ENCODE measurements at places on chromosomes 2 and 18.

GRCh38 chr2:234949762-234950434 lies 1.9 kb upstream of the SH3BP4 start:
- no peak for DNase-seq

GRCh38 chr2:55087936-55088335 lies 37.7 kb upstream of the RTN4 start:
- DNase-seq: no peak

DNA sequence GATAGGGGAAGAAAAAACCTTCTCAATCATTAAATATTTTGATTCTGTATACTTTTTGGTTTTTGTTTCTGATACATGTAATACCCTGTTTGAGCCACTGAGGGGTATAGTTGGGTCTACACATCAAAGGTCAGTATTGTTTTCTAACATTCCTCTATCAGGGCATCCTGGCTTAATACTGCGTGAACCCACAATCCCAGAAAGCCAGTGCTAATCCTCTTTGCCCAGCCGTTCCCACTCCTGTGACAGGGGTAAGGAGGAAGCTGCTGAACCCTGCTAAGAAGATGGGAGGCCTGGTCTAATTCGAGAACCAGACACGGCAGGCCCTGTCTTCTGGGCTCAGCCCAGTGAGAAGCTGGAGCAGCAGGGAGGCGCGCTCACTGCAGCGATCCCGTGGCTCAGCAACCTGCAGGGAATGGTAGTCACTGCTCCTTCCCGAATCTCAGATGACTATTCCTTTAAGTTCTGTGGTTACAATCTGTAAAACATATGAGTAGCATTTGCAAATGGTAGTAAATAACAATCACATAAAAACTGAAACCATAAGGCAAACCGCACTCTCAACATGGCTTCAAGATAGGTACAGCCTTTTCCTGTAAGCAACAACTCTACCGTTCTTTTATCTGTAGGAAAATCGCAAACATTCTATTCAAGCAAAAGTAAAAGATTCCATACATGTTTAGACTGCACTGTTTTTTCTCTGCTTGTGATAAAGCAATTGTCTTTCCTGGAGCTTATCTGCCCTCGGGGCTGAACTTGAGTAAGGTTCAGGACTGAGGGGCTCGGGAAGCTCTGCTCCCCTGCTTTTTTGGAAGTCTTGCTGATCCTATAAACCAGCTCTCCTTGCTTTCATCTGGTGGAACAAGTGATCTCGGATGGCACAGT lies 87.0 kb downstream of the EPB41L3 start:
- peak; percentile 22 for DNase-seq

- DNase-seq: no peak
Measured at GRCh38 chr2:207223051-207223450, 57.3 kb upstream of the KLF7 start.

- DNase-seq: no peak
Measured at GRCh38 chr2:88808652-88809051, 117.2 kb downstream of the RPIA start.

GRCh38 chr2:130918393-130918792 lies 81.7 kb downstream of the ARHGEF4 start:
- DNase-seq: no peak

DNA sequence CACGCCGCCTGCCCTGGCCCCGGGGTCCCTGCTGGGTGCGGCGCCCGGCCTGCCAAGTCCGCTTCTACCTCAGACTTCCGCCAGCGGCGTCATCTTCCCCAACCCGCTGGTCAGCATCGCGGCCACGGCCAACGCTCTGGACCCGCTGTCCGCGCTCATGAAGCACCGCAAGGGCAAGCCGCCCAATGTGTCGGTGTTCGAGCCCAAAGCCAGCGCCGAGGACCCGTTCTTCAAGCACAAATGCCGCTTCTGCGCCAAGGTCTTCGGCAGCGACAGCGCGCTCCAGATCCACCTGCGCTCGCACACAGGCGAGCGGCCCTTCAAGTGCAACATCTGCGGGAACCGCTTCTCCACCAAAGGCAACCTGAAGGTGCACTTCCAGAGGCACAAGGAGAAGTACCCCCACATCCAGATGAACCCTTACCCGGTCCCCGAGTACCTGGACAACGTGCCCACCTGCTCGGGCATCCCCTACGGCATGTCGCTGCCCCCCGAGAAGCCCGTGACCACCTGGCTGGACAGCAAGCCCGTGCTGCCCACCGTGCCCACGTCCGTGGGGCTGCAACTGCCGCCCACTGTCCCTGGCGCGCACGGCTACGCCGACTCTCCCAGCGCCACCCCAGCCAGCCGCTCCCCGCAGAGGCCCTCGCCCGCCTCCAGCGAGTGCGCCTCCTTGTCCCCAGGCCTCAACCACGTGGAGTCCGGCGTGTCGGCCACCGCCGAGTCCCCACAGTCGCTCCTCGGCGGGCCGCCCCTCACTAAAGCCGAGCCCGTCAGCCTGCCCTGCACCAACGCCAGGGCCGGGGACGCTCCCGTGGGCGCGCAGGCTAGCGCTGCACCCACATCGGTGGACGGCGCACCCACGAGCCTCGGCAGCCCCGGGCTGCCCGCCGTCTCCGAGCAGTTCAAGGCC lies 13.7 kb downstream of the SALL3 start:
- DNase-seq: no peak

- DNase-seq: no peak
Measured at GRCh38 chr2:112081262-112081661, 26.2 kb downstream of the TMEM87B start.

GRCh38 chr18:13500869-13501542 lies 225.4 kb downstream of the FAM210A start:
- peak; percentile 63 for DNase-seq

DNA sequence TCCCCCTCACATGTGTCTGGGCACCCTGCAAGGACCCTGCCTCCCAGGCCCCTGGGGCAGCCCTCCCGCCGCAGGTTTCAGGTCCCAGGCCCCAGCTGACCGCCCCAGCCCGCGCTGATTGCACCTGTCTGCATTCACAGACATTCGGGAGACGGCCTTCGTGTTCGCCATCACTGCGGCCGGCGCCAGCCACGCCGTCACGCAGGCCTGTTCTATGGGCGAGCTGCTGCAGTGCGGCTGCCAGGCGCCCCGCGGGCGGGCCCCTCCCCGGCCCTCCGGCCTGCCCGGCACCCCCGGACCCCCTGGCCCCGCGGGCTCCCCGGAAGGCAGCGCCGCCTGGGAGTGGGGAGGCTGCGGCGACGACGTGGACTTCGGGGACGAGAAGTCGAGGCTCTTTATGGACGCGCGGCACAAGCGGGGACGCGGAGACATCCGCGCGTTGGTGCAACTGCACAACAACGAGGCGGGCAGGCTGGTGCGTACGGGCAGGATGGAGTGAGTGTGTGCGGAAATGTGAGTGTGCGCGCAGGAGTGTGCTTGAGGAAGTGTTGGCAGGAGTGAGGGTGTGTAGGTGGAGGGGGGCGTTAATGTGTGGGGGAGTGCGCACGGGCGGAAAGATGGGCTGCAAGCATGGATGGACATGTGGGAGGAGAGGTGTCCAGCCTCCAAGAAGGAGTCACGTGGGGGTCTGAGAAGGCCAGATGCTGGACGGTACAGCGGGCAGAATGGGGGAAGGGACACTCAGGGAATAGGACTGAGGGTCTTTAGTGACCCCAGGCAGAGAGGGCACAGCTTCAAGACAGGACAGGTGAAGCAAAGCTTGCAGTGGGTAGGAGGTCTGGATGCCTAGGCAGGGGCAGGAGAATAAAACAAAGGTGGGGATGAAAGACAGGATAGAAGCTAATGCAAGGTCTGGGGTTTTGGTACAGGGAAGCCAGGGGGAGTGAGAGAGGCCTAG lies 9.0 kb upstream of the WNT10A start:
- DNase-seq: no peak

DNA sequence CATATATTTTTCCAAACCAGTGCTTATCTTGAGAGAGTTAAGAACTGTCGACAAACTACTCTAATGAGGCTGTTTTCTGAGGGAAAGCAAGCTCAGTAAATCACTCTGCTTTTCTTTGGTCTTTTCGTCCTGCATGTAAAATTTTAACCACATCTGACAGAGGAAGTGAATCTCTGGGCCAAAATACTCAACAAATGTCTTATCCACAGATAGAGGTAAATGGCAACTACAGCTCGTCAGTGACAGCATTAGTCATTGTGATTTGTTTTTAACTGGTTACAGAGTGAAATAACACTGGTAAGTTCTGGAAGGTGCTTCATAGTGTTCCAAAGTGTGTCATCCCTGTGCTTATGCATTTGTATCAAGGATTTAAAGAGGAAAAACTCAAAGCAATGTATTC lies 82.6 kb upstream of the SLC8A1 start:
- no peak for DNase-seq

DNA sequence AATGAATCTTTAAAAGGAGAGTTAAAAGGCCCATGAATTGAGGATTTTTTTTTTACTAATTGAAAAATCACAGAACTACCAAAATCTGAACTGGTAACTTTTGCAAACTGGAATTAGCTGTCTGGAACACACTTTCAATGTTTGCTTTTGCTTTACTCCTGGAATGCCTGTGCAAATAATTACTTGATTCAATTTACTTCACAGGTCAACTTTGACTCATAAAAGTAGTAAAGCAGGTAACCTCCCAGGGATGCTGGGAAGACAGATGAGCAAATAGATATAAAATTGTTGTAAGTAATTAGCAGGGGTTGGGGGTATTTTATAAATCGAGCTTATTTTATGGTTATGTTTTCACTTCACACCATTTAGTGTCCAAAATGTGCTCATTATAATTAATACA lies 398.3 kb upstream of the HNRNPA3 start:
- DNase-seq: no peak

GRCh38 chr2:241975593-241976284 lies 106.2 kb downstream of the RTP5 start:
- DNase-seq: no peak

DNA sequence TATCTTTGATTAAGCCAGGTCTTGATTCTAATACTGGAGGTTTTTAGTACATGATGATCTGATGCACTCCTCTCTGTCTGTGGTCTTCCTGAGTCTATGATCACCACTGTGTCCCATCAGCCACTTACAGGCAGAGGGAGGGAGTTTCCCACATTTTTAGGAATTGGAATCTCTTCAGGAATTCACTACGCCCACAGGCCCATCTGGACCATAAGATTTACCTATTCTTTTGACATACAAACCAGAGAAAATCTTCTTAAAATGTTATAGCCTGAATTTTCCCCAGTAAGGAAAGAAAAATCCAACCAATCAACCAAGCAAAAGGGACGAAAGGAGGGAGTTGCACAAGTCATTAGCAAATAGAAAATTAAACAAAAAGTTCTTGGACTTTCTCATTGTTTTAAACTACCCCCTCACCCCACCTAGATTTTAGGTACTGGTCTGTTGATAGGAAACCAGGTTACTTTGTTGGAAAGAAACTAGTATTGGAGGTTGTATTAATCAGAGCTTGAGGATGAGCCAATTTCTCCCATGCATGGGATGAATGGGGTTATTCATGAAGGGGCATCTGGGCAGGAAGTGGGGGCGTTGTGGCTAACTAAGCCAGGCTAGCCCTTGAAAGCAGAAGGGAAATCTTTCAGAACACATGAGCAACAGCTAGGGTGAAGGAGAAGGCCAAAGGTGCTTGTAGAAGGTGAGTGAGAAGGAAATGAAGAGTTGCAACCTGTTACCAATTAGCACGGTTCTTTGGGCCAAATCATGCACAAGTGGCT lies 328.2 kb upstream of the MEX3C start:
- DNase-seq: no peak

DNA sequence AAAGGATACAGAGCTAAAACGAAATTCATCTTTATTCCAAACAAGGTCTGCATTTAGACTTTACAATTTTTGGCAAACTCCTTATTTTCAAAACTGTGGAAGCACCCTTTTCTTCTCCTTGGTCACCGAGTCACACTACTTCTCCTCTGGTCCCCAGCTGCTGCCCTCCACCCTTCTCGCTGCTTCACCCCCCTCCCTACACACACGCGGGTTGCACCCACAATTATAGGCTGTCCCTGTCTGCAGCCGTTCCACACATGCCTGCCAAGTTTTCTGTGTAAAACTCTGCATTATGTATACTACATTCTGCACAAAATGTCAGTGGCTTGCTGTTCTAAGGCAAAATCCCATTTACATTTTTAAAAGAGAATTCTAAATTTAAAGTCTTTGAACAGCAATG lies 63.5 kb downstream of the PTPN2 start:
- DNase-seq: no peak

DNA sequence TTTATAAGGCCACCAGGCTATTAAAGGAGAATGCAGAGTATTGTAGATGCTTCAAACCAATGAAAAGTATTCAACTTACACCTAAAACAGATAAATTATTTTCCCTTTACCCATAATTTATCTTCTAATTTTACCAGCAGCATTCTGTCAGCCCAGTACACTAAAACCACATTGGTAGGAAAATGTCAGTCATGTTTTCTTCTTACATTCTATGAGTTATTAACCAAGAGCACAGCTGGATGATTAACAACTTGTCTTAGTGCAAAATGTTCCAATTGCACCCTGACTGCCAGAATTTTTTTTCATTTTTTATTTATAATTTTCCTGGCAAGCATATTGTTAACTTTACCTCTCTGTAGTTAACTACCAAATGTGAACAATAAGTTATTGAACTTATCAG lies 79.0 kb upstream of the WDR75 start:
- DNase-seq: no peak

- DNase-seq: no peak
Measured at GRCh38 chr2:165410276-165410675, 59.2 kb upstream of the CSRNP3 start.

DNA sequence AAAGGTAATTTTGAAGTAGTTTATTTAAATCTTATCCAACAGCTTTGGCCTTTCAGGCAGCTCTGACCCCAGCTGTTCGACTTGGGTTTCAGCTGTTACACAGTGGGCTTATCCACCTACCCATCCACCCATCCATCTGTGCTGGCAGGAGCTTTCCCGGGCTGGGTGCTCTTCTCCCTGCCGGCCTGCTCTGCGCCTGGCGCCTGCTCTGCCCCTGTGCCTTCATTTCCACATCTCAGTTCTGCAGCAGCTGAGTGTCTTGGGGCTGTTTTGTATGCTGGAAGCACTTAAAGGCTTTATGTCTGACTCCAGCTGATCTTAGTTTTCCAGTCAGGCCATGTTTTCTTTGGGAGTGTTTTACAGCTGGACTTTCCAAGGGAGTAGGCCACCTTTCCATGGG lies 24.2 kb downstream of the LDLRAD4 start:
- DNase-seq: no peak

DNA sequence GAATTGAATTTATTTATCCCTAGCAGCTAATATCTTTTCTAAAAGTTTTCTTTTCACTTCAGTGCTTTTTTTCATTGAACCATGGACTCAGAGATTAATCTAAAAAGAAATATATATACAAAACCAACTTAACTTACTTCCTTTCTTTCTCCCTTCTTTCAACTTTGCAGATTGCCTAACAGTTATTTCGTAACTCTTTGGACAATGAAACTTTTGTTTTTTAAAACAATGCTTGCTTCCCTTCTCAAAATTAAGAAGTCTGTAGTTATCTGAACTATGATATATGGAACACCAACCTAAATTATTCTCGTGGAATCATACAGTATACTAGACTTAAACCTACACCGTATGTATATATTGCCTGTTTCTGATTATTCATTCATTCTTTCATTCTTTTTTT lies 62.9 kb downstream of the MIB1 start:
- no peak for DNase-seq

DNA sequence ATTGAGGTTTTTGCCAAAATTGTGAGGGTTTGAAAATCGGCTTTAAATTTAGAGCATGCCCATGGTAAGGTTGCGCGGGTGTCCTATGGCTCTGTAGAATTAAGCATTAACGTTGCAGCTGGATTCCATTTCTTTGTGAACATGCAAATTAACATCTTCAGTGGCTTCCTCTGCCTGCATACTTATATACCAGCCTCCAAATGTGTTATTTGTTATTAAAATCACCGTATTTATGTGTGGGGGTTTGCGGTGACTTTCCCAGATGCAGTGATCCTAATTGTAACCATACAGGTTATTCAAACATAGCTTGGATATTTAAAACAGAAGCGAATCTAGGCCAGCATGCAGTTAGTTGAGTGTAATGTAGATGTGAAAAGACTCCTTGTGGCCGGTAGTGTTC lies 80.2 kb downstream of the TGOLN2 start:
- DNase-seq: no peak
